Hindlimb muscle (tissue), 1 donor: ENCODE measurements at places on chromosomes 5 and 9. TPM values are rescaled to one million over a fixed set of nuclear protein-coding genes. Genes with fewer than 3 reads are reported as not detected.

- no peak for DNase-seq
Measured at GRCh38 chr9:111231801-111232580, 98.0 kb downstream of the OR2K2 start.

The LOX gene
- 41.1 TPM for polyA plus RNA-seq

- peak; percentile 93 for DNase-seq
Measured at GRCh38 chr9:35658137-35658967, at the start of gene CCDC107. CCDC107 (plus strand) TSS chr9:35658292; CDS start chr9:35658380, 88 bp downstream.

- no peak for DNase-seq
Measured at GRCh38 chr5:135478938-135479337, 26.8 kb upstream of the TIFAB start.

DNA sequence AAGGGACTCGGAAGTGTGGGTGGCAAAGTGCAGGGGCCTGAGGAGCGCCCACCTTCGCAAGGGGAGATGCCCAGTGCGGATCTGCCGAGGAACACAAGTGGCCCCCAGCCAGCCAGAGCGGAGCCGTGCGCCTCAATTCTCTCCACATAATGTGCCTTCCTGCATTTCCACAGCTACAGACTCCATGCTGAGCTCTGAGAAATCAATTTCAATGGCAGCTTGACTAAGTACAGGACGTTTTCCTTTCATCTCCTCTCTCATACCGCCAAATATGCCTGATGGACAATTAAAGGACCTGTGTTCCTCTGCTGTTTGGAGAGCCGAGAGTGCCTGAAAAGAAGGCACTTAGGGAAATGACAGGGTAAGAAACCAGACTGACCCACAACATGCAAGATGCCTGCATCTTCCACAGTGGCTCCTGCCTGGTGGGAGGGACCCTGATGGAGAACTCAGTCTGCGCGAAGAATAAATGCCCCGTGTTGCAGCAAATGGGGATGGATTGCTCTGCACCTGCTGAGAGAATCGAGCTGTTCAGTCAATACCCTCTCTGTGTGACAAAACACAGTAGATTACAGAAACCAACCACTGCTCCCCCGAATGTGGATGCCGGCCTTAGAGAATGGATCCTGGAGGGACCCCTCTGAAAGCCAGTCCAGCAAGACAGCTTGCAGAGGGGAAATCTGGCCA is 38.6 kb upstream of the OLFM1 start:
- DNase-seq, result no peak

The WNT8A gene
- polyA plus RNA-seq, result not detected

GRCh38 chr5:134436523-134437339 is 25.1 kb upstream of the CDKN2AIPNL start:
- DNase-seq, result peak; percentile 45

The PCDHA9 gene
- polyA plus RNA-seq, result not detected

DNA sequence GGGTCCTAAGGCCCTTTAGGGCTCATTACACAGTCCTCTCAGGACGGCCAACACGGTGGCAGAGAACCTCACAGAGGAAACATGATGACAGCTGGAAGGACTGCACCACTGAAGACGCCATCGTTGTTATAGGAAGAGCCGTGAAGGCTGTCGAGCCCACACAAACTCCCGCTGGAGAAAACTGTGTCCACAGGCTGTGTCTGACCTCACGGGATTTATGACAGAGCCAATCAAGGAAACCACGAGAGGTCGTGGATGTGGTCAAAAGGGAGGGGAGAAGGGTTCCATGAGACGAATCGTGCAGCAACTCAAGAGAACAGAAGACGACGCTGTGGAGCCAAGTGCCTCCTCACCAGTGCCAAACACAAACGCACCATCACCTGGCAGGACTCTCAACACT is 12.2 kb downstream of the QSOX2 start:
- no peak for DNase-seq

DNA sequence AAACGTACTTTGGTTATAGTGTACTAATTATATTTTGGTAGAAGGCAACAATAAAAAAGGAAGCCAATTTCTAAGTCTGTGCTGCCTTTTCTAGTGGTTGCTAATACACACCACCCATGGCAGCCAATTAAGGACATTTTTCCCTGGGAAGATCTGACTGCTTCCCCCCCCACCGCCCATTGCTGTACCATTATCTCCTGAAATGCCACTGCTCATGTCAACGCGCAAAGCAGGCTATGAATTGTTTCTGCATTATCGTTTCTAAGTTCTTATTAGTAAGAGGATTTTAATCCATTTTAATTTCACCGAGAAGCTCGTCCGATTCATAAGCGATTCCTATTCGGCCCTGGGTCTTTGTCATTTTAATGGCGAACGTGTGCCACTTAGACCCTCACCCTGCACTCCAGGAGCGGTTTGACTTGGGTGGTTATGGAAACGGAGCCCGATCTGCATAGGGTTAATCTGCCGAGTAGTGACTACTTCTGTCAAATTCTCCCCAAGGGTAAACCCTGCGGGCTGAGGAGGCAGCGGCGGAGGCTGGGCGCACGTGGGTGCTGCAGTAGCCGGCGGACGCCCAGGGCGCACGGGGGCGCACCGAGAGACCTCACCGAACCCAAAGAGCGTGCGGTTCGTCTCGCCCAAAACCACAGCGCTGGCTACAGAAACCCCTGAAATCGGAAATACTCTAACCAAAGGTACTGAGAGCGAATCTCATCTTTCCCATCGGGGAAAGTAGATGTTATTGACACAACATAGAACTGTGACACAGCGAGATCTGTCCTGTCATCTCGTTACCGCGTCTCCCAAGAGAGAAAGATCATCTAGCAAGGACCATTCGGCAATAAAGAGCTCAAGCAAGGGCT is 55.8 kb upstream of the SHC3 start:
- DNase-seq, result no peak

GRCh38 chr5:103601314-103601713 is 38.7 kb upstream of the NUDT12 start:
- DNase-seq, result no peak

- DNase-seq, result no peak
Measured at GRCh38 chr5:59709846-59710245, 183.7 kb downstream of the PDE4D start.

DNA sequence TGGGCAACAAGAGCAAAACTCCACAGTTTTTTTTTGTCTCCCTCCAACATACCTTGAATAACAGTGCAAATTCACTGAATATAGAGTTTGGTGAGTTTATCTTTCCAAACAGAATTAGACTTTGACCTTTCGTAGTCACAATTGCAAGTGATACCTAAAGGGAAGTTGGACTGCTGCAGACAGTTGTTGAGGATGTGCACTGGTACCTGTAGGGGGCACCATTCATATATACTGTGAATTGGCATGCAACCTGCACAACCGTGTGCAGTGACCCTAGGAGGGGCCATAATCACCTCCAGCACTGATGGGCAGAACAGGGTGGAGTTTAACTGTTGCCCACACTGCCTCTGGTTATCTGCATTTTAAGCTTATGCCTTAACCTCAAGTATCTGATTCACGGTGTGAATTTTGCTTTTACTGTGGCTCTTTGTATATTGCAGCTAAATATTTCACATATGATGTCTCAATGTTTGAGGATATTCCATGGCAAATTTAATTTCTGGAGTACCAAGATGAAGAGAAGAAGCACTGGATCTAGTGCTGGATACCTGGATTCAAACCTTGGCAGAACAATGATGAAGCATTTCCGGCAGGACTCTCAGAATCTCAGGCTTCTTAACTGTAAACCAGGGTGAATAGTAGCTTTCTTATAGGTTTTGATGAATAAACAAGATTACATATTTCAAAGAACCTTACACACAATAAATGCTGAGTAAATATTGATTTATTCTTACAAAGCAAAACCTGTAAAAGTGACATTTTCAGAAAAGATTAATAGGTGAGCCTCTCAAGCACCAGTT is 144.3 kb downstream of the ACTBL2 start:
- DNase-seq, result no peak

DNA sequence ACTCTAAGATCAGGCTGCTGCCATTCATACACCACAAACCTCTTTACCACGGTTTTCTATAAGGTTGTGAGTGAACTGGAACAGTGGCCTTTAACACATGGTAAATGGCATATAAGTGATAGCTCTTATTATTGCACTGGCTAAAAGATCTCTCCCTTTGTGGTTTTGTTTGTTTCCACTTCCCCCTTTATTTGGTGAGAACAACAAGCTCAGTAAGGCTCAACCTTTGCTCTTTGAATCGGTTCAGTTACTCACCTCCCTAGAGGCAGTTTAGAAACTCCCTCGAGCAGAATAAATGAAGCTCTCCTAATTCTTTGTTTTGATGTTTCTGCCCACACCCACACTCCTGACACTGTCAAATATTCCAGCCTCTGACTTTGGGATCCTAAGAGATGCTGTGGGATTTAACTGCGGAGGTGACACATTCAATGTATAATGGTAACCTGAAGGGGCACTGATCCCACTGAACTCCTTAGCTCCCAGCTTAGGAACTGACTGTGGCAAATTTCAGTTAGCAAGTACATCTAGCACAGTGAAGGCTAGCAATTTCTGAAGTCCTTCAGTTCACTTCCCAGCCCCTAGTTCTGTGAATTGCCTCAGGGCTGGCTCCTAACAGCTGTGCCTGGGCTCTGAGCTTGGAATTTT is 22.5 kb upstream of the RAD23B start:
- no peak for DNase-seq

- DNase-seq, result no peak
Measured at GRCh38 chr5:125874717-125875116, 548.5 kb upstream of the GRAMD2B start.

The UBTD2 gene
- polyA plus RNA-seq, result 55.2 TPM

The F2RL1 gene
- 0.31 TPM for polyA plus RNA-seq

The AMBP gene
- polyA plus RNA-seq, result 0.27 TPM

- DNase-seq, result no peak
Measured at GRCh38 chr5:143614831-143615230, 197.1 kb upstream of the HMHB1 start.

- no peak for DNase-seq
Measured at GRCh38 chr9:127505396-127506116, 54.2 kb downstream of the LRSAM1 start.

The NNT gene
- 80.1 TPM for polyA plus RNA-seq

The GLRA1 gene
- not detected for polyA plus RNA-seq

- peak; percentile 15 for DNase-seq
Measured at GRCh38 chr5:42756606-42757601, at the start of gene CCDC152. CCDC152 (plus strand) TSS chr5:42756818; CDS start chr5:42759122, 2,304 bp downstream.

The IL9 gene
- polyA plus RNA-seq, result not detected
